BJ (cell line): ENCODE measurements at places on chromosomes 2 and 18. TPM values are rescaled to one million over a fixed set of nuclear protein-coding genes. Genes with fewer than 3 reads are reported as not detected.

The EVX2 gene
- not detected in 2 replicates for polyA plus RNA-seq

The ASIC4 gene
- 0.04 and 0.09 TPM in 2 replicates for polyA plus RNA-seq

The DPP4 gene
- polyA plus RNA-seq, result 10.3 and 22.3 TPM in 2 replicates

The LYPD6 gene
- 7.1 and 9.4 TPM in 2 replicates for polyA plus RNA-seq

The ZNF892 gene
- polyA plus RNA-seq, result 0.71 and 1.5 TPM in 2 replicates

GRCh38 chr2:206700156-206700555, 18.0 kb downstream of the DYTN start:
- DNase-seq, result no peak

DNA sequence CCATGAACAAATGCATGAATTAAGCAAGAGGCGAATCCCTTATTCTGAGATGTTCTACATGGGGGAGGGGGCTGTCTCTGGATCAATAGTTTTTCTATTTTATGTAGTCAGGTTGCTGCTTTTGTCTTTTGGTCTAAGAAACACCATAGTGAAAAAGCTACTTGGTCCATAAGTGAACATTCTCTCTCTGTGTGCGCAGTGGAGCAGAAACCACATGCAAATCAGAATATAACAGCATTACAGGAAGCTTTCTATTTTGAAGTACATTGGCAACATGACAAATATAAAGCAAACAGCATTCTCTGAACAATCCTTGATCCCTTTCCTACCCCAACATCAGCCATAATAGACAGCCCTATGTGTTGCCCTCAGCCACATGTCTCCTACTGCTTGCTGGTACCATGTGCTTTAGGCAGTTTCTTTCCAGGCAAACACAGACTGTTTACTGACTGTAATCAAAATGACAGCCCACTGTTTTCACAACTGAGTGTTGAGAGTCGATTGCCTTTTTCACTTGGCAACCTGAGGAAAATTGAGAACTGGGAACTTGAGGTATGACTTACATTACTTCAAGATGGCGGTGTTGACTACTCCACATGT, 10.6 kb downstream of the SCN3A start:
- DNase-seq, result no peak

- no peak for DNase-seq
Observed at GRCh38 chr2:197804758-197805714, 643 bp downstream of the PLCL1 start.

- DNase-seq, result no peak
Observed at GRCh38 chr2:204896146-204896545, 350.9 kb downstream of the PARD3B start.

DNA sequence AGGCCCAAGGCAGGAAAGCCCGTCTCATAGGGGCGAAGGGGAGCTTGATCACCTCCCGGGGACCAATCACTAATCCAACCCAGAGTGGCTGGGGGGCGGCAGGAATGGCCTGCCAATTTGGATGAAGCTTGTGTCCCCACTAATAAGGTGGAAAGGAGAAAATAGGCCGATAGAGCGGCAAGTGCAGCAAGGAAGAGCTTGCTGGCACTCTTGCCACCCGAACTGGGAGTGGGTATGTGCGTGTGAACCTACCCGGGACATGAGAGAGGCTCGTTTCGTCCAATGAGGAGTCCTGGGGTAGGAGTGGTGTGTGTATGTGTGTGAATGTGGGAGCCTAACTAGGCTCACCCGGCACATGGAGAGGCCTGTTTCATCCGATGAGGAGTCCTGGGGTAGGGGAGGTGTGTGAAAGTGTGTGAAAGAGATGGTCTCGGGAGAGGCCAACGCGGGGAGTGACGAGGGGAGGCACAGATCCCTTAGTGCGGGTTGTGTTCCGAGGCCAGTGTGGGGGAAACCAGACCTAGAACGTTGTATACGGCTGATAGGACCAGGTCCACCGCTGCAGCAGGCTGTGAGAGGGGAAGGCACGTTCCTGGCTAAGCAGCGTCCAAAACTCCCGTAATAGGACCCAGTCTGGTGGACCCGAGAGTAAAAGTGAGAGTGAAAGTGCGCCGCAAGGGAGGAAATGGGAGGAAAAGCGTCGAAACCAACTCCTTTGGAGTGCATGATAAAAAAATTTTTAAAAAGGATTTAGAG, 47.1 kb upstream of the SELENOI start:
- no peak for DNase-seq

- no peak for DNase-seq
Observed at GRCh38 chr2:30622452-30622851, 175.4 kb downstream of the LCLAT1 start.

DNA sequence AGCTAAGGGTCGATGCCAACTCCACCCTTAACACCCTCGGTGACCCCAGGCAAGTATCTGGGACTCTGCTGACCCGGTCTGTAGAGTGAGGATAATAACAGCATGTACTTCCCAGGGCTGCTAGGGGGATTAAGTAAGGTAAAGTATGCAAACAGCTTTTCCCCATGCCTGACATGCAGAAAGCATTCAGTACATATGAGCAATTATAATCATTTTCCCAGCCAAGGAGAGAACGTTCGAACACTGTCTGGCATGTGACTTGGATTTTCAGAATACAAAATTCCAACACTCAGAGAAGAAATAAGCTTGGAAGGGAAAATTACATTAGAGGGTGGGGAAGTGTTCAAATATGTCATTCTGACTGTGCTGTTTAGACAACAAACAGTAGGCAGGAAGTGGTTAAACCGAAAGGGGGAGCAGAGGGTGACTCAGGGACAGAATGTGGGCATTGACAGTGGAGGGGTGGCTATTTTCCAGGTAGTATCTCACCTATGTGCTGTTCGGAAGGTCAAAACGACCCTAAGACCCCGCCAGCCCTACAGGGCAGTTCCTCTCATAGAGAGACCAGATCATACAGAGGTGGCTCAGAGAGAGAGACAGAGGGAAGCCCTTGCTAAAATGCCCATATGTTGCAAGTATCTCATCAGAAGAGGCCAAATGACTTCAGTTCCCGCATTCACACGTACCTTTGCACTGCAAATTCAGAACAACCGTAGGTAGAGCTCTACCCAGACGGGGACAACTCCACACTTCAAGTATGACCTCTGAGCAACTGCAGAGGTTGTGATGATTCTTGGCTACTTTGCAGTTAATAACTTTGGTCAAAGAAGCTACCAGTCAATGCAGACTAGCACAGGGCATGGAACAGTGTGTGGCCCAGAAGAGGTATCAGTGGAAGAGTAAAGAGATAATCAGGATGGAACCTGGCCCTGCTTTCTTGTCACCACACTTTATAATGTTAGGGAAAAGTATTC, 14.8 kb downstream of the ASPRV1 start:
- peak; percentile 22 for DNase-seq

DNA sequence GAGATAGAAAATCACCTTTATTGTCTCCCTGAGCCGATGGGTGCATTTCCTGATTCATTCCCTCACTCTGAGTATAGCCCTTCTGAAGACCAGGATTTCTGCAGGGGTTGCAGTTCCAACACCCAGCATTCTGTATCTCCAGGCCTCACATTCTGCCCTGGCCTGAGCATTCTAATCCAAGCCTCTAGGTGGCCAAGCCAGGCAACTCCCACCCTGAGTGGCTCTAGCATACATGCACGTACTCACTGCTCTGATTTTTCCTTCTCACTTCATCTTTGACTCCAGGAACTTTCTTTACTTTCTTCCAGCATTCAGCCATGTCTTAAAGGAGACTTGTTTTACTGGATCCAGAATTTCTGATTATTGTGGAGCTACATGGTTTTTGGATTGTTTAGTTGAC, 100.7 kb upstream of the STK39 start:
- DNase-seq, result no peak

- DNase-seq, result no peak
Observed at GRCh38 chr18:48521723-48522122, 17.1 kb upstream of the CTIF start.
